Left renal cortex interstitium (tissue), 4 donors: ENCODE measurements at places on chromosomes 1 and 21.

DNA sequence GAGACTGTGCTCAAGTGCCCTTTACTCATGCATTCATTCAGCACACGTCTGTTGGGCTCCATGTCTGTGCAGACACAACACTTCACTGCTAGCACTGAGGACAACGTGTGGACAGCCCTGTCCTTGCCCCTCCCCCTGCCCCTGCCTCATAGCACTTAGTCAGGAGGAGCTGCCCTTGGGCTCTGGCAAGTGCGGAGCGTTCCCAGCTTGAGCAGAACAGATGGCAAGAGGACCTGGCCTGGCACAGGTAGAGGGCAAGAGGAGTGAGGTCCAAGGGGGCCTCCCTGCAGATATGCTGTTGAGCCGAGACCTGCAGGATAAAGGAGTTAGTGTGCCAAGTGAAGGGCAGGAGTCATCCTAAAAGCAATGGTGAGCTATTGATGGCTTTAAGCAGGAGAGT lies 81.3 kb downstream of the GRIK3 start:
- DNase-seq, result no peak

DNA sequence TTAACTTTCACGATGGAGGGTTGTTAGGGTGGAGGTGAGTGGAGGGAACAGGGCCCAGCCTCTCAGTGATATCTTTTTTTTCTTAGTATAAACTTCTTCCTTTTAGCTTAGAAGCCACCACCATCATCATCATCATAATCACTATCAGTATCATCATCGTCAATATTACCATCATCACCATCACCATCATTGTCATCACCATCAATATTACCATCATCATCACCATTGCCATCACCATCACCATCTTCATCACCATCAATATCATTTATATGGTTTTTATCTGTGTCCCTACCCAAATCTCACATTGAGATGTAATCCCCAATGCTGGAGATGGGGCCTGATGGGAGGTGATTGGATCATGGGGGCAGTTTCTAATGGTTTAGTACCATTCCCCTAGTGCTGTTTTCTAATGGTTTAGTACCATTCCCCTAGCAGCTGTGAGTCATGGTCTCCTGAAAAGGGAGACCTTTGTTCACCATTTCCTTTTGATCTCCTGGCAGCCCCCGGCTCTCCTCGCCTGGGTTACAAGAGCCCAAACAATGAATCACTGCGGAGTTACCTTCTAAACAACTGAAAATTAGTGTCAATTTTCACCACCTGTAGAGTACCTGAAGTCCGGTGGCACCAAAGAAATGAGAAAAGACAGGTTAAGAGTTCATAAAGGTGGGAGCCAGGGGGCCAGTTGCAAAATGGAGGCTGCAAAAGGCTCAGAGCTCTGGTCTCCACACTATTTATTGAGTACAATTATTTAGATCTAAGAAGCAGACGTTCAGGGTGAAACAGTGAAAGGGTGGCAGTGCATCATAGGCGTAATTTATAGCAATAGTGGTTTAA lies 3.1 kb upstream of the PLA2G2E start:
- no peak for DNase-seq

- DNase-seq, result no peak
Measured at GRCh38 chr1:39692152-39693074, 1.2 kb upstream of the HPCAL4 start.

- no peak for DNase-seq
Measured at GRCh38 chr1:219467524-219467923, 145.4 kb downstream of the ZC3H11B start.

DNA sequence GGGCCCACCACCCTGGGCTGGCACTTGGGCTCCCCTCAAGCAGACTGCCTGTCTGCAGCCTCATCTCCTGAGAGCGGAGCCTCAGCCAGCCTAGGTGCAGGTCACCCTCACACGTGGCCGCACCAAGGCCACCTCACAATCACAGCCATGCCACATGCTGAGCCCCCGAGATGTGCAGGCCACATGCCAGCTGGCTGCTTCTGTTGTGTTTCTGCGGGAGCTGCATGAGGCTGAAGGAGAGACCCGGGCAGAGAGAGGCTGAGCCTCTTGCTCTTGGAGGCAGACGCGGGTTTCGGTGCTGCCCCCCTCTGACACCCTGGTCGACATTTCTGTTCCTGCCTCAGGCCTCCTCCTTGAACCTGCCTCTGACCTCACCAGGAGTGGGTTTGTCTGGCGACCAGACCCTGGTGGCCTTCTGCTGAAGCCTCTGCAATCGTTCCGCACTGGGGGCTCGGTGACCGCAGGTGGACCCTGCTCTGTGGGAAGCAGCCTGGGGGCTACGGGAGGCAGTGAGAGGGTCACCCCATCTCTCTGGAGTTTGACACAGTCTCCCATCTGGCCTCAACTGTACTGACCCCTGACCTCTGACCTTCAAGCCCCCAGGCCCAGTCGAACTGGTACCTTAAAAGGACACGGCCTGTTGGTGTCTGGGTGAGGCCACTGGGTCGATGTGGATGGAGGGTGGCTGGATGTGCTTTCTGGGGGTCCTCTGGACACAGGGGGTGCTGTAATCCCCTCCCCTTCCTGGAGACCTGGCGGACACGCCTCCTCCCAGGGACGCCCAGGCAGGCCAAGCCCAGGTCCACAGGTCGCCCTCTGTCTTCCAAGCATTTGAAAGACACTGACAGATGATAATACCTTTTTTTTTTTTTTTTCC lies 13.0 kb upstream of the C1orf174 start:
- no peak for DNase-seq

GRCh38 chr1:153673511-153673910 lies 2.7 kb upstream of the ILF2 start:
- no peak for DNase-seq

DNA sequence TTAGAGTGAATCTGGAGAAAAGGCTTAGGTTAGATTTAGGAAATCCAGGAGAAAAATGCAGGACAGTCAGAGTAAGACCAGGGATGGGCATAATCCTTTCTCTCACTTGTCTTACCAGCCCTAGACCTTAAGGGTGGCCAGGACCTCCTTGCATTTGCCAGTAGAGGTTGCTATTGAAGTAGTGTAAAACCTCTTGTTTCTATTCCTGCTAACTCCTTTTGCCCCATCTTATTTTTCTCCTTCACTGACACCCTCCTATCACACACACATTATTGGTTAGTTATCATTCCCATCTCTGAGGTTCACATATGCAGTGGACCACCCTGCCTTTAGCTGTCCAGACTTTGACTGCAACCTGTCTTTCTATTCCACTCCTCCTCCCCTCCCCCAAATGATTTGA lies 75.0 kb upstream of the MACF1 start:
- DNase-seq, result no peak

- DNase-seq, result no peak
Measured at GRCh38 chr1:90457985-90458384, 259.1 kb downstream of the BARHL2 start.

DNA sequence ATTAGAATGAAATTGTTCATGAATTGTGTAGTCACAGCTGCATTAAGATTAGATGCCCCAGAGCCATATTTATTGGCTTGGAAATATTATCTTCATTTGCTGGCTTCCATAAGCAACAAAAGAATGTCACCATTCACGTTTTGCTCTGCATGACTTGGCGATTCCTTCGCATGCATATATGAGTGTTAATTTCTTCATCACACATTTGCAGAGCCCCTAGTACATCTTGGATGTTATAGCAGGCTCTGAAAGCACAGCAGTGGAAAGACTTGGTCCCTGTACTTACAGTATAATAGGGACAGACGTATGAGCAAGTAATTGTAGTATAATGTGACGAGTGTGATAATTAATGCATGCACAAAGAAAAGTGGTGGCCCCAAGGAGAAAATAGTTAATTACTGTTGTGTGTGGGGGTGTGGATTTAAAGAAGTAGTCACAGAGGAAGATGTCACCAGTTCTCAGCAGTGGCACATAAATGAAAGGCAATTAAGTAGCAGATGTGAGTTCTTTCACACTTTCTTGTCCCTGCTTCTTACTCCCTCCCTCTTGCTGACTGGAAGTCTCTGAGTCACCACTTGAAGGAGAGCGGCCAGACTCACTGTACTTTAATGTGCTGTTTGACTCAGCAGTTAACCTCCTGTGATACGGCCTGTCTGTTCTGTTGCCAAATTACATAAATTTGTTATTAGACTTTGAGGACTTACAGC lies 21.0 kb downstream of the S100A10 start:
- DNase-seq, result no peak

- no peak for DNase-seq
Measured at GRCh38 chr1:24849672-24850295, 80.3 kb downstream of the RUNX3 start.

- no peak for DNase-seq
Measured at GRCh38 chr1:20250340-20250989, 40.2 kb upstream of the VWA5B1 start.

DNA sequence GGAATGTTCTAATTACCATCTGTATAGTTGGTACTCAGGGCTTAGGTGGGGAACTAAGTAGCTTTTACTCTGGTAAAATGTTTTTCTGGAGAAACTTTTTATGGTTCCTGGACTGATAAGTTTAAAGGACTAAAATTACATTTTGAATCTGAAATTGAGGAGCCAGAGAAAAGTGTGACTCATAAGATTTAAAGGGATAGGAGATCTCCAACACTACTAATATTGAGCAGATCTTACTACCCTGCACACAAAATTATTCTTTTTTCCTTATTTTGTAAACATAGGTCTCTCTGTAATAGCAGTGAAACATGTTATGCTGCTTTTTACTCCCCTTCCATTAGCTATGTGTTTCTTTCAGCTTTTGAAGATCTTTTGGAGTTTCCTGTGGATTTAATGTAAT lies 32.5 kb downstream of the MTF2 start:
- no peak for DNase-seq

- no peak for DNase-seq
Measured at GRCh38 chr1:23816906-23817305, 8.3 kb downstream of the HMGCL start.

GRCh38 chr1:113981962-113982931 lies 3.0 kb downstream of the OLFML3 start:
- no peak for DNase-seq

DNA sequence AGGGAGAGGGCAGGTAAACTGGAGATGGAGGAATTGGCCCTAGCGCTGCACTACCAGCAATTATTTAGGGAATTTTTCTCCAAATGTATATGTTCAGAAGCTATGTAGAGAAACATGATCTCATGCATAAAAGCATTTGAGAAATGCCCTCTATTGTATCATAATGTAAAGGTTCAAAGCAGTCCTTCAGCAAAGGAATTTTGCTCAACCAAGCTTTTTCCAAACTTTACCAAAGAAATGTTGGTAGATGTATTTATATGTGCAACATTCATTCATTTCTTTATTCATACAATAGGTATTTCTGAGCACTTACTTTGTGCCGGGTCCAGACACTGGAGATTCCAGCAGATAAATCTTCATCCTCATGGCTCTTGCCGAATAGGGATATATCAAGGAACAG lies 64.4 kb downstream of the XCL1 start:
- DNase-seq, result no peak

DNA sequence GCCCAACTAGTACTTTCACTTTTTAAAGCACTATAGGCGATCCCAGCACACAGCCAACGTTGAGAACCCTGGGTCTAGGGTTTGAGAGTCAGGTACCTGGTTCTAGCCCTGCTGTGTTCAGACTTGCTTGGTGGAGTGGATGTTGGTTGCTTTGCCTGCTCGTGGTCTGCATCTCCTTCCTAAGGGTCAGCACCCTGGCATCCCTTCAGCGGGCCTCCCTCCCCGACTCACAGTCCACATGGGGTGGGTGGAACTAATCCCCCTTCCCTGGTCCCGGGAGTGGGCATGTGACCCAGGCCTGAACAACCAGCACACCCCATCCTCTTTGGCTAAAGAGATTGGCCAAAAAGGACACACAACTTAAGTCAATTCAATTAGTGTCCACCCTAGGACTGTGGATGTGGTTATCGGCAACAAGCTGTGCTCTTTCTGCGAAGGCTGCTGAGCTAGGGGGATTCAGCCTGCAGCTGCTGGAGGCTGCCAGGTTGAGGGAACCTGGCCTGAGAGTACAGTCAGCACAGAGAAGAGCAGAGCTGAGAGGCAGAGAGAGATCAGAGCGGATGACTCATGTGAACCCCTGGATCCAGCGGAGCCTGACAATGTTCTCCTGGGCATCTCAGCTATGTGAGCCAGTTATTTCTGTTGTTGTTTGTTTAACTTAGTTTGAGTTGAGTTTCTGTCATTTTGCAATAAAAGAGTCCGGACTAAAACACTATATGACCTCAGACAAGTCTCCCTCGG lies 138.9 kb downstream of the ACTL8 start:
- DNase-seq, result no peak

DNA sequence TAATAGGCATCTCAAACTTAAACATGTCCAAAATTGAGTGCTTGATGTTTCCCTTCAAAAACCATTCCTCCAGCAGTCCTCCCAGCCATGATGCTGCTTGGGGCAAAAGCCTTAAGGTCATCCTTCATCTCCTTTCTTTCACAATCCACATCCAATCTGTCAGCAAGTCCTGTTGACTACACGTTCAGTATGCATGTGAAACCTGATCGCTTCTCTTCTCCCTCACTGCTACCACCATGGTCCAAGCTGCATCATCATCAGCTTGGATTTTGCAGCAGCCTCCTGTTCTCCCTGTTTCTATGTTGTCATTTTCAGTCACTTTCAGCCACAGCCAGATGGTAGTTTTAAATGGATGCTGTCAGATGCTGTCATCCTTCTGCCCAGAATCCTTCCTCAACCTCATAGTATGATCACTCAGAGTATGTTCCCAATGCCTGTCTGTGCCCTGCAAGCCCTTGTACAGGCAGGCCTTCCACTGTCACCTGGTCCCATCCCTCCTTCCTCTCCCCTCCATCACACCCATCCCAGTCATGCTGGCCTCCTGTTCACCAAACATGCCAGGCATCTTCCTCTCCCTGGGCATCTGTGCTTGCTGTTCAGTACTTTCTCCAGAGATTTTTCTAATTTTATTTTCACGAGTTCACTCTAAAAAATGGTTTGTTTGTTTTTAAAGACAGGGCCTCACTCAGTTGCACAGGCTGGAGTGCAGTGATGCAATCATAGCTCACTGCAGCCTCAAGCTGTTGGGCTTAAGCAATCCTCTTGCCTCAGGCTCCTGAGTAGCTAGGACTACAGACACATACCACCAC lies 66.0 kb downstream of the SYDE2 start:
- no peak for DNase-seq

- no peak for DNase-seq
Measured at GRCh38 chr21:16279731-16280581, 550.2 kb downstream of the USP25 start.

DNA sequence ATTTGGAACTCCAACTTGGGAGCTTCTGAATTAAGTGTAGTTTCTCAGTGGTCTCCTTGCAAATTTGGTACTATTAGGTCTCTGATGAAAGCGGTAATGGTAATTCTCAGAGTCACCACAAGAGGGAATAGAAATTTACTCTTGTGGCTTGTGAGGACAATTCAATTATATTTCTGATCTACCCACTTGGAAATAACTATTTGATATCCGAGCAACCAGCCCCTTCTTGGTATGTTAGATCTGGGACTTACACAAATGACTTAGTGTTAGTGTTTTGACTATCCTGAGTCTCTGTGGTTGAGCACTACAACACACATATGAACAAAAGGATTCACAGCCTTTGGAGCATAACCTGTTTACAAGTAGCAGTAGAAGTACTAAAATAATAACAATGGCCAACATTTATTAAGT lies 68.1 kb downstream of the RPS6KA1 start:
- DNase-seq, result no peak

- DNase-seq, result no peak
Measured at GRCh38 chr1:232966663-232967062, 16.3 kb downstream of the NTPCR start.

GRCh38 chr1:76115171-76115570 lies 40.6 kb downstream of the ST6GALNAC3 start:
- DNase-seq, result no peak

- no peak for DNase-seq
Measured at GRCh38 chr1:94199398-94199797, 38.0 kb downstream of the ARHGAP29 start.

GRCh38 chr1:160637821-160638539 lies 8.9 kb downstream of the SLAMF1 start:
- no peak for DNase-seq

- DNase-seq, result no peak
Measured at GRCh38 chr21:38404177-38404576, 94.1 kb downstream of the ERG start.
